ENCODE measurements at places on chromosomes 13 and 19.

GRCh38 chr19:52244021-52244420 is 25.4 kb upstream of the ZNF766 start:
- DNase-seq: no peak

DNA sequence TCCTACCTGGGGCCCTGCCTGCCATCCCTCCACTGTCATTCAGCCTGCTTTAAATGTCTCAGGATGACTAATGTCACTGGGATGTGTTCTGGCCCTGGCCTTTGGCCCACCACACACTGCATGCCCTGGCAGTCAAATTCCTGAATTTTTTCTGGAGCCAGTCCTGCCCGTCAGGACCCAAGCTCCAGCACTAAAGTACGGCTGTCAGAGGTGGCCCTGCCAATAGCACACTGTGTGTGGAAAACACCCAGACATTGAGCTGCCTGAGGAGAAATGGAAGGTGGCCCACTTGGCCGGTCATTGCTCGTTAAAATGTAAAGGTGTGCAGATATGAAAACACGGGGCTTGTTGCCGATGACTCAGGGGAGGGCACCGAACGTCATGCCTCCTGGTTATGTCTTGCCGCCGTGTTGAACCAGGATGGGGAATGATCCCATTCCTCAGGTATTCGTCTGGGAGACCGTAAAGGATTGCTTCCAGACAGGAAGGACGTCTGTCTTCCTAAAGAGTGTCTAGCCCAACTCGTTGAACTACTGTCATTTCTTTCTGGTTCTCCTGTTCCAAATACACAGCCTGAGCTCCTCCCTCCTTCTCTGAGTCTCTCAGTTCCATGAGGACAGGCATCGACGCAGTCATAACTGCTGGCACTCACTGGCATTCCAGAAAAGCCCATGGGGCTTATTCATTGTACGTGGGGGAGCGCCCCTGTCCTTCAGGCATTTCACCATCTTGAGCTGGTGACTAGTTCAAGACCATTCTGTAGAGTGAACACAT is 40.6 kb downstream of the COL4A2 start:
- DNase-seq: peak; percentile 70

- no peak for DNase-seq
Measured at GRCh38 chr13:60577761-60578160, 180.7 kb downstream of the TDRD3 start.

- DNase-seq: no peak
Measured at GRCh38 chr13:28718196-28718542, 601 bp downstream of the SLC46A3 start.

- no peak for DNase-seq
Measured at GRCh38 chr13:59409211-59409610, 754.5 kb downstream of the DIAPH3 start.

- DNase-seq: peak; percentile 94
Measured at GRCh38 chr19:45955905-45956608, 17.6 kb downstream of the NOVA2 start.

DNA sequence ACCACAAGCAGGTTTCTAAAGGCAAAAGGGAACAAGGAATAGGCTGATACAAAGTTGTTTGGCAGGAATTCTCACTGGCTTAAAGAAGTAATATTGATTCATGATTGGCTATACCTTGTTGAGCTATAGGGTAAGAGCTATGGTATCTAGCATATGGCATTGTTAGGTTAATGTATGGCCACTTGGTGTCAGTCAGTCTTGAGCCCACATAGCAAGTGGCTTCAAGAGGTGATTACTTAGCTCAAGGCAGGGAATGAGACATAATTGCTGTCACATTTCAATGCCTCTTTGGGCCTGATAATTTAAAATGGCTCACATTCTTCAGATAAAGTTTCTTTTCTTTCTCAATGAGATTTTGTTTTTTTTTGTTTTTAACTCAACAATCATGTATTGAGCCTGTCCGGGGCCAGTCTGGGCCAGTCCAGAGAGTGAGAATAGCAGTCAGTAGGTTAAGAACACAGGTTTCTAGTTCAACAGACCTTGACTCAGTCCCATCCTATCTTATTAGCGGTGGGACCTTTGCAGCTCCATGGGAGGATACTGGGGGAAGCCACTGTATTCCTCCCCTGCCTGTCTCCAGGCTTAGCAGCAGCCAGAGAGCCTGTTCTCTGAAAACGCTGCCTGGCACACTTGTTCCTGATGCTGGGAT is 45.8 kb upstream of the RCBTB2 start:
- DNase-seq: no peak

- DNase-seq: no peak
Measured at GRCh38 chr19:53554804-53555203, 16.9 kb downstream of the ZNF331 start.

DNA sequence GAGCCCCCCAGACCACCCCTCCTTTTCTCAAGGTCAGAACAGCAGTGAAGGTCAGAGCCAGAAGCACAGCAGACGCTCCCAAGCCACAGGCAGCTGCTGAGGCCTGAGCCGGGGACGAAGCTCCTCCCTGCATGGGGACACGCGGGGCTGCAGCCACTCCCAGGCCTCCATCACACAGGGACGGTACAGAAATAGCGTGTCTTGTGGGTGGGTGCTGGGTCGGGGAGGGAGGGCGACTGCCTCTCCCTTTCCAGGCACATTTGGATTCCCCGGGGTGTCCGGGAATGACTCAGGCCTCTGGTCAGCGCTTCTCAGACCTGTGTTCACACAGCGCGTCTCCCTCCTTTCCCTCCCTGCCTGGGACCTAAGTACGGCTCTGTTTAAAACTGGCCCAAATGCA is 33.2 kb downstream of the RASA3 start:
- DNase-seq: peak; percentile 87

- DNase-seq: no peak
Measured at GRCh38 chr13:25291691-25292090, 4.4 kb upstream of the MTMR6 start.

DNA sequence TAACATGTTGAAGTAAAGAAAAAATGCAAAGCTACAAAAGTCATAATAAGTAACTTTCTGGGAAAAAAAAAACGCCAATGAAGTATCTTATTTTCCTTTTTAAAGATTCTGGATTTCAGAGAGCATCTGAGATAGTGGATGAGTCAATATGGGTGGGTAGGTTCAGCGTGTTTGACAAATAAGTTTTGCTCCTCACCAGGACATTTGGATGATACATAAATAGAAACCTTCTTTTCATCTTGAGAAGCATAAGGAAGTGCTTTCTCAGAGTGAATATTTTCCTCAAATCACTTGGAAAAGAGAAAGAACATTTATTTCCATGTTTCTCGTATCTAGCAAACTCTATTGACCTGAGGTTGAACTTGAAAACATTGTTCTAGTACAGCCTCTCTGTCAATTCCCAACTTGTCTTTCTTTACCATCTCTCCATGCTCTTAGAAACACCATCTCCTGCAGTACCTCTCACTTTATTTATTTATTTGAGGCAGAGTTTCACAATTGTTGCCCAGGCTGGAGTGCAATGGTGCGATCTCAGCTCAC is 463.2 kb downstream of the KLF5 start:
- no peak for DNase-seq

GRCh38 chr19:32842061-32842460 is 27.5 kb downstream of the SLC7A9 start:
- no peak for DNase-seq

DNA sequence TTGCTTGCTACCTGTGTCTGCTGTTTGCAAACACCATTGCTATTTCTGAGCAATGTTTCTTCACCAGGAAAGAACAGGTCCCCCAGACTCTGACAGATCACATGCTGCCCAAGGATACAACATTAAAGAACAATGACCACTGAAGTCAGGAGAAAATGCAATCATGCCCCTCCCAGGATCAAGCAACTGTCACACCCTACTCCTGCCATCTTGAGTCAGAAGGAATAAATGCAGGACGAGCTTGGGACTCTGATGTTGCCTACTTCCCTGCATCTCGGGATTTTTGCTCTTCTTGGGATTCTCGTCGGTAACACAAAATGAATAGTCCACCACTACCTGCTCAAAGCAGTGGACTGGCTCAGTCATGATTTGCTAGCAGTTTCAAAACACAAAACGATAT is 490.6 kb downstream of the COG6 start:
- no peak for DNase-seq

DNA sequence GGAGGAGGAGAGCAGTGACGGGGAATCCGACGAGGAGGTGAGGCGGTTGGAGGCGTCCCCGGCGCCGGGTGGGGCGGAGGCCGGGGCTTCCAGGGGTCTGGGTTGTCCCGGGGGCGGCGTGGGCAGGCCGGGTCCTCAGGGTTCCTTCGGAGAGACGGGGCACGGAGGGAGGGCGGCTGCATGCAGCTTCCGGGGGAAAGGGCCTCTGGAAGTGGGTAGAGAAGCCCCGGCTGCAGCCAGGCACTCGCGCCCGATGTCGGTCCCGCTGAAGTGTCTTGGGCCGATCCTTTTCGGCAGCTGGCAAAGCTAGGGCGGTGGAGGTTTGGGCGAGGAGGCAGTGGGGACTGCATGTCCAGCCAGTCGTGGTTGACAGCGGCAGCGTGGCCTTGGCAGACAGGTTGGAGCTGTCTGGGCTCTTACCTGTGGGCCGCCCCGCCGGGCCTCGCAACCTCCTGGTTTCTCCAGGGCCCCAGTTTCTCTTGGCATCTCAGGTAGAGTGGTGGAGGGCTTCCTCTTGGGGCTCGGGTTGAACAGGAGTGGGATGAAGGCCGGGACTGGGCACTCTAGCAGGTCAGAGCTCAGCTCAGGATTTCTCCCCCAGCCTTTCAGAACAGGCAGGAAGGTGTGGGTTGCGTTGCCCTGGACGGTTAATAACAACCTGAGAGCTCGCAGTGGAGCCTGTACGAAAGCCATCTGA is 690 bp downstream of the KMT2B start:
- DNase-seq: peak; percentile 33

DNA sequence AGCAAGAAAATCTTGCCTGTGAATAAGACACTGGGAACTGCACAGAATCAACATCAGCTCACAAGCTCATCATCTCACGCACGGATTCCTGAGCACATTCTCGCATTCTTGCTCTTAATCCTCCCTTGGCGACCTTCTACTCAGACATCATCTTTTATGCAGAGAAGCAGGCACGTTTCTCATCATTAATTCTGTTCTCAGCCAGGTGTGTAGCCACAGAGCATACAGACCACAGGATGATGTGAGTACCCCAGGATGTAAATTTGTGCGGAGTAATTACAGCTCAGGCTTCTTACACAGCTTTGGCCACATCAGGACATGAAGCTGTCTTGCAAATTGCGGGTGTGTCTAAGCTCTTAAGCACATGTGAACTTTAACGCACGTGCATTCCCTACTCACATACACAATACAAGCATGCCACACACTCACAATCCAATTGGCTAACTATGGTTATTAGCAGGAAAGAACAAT is 36.5 kb upstream of the SACS start:
- no peak for DNase-seq

DNA sequence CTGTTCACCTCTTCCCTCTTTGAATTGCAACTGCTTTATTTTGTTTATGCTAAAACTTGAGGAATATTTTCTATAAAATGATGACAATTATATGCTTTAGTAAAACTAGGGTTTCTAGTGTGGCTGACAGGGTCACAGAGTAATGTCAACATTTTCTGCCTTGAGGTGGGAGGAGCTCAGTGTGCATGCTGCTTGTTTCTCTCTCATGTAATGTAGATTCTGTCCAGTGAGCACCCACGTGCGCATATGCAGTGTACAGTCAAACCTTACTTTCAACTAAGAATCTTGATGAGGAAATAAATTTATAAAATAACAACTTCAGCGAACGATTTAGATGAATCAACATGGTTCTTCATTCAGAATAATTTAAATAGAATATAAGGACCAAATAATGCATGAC is 603.9 kb downstream of the PCDH17 start:
- DNase-seq: no peak

GRCh38 chr13:60433505-60433904 is 36.5 kb downstream of the TDRD3 start:
- no peak for DNase-seq

- no peak for DNase-seq
Measured at GRCh38 chr19:38656171-38656981, 8.9 kb downstream of the ACTN4 start.

- DNase-seq: no peak
Measured at GRCh38 chr13:23456437-23457210, 23.1 kb upstream of the SACS start.

DNA sequence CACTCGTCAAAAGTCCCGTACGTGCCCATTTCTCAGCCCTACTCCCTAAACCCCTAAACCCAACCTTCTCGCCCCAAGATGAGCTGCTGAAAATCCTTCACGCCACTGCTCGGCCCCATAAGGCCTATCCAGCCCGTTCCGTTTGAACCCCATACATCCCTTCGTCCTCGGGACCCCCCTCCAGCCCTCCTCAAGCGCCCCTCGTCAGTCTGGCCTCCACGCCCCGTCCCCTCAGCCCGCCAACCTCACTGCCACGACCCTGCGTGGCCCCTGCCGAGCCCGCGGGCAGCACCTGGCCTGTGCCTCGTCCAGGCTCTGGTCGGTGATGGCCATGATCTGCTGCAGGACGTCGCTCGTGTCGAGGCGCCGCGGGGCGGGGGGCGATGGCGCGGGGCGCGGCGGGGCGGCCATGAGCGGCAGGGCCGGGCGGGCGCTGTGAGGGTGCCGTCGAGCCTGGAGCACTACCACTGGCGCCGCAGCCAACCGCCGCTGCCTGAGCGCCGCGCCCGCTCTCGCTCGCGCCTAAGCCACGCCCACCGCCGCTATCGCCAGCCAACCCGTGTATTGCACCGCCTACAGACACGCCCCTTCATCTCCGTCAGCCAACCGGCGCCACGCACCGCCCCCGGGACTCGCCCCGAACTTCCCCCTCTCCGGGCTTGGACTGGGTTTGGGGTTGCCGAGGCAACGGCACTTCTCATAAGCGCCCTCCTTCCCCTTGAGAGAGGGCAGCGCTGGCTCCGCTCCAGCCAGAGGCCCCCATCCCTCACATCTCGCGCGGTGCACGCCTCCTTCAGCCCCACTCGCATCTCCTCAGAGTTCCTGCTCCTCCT is at the start of gene PBX4:
Gene PBX4, minus strand, starts transcription at position 469 of the 833 bp plus-strand sequence. Its CDS starts 58 bp downstream, at position 411.
- peak; percentile 80 for DNase-seq

GRCh38 chr13:27605099-27605498 is 15.2 kb downstream of the LNX2 start:
- no peak for DNase-seq

DNA sequence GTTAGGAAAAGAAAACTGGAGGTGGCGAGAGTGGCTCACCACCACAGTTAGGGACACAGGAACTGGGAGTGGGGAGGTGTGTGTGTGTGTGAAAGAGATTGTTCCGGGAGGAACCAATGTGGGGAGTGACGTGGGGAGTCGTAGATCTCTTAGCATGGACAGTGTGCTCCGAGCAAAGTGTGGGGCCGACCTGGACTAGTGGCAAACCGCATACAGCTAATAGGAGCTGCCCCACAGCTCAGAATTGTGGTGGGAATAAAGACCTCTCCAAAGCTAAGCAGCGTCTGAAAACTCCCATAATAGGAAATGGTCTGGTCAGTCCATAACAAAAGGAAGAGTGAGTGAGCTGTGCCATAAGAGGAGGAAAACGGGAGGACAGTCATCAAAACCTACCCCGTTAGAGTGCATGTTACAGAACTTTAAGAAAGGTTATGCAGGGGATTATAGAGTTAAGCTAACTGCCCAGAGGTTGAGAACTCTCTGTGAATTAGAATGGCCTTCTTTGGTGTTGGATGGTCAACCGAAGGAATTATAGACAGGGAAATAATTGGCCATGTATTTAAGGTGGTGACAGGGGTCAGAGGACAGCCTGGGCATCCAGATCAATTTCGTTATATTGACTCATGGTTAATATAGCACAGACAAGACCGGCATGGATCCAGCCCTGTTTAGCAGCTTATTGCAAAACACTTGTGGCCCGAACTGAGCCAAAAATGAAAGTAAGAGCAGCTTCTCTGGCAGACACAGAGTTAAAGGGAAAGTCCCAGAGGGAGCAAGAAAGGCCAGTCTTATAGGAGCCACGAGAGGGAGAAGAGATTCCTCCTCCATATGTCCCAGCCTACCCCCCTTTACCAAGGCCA is 8.9 kb upstream of the SLC15A1 start:
- peak; percentile 20 for DNase-seq

GRCh38 chr19:16355293-16356043 is 30.8 kb downstream of the KLF2 start:
- peak; percentile 21 for DNase-seq
